ENCODE measurements at places on chromosomes 16 and 17. TPM values are rescaled to one million over a fixed set of nuclear protein-coding genes. Genes with fewer than 3 reads are reported as not detected.

The C1QTNF1 gene
- total RNA-seq = 16.4 TPM

DNA sequence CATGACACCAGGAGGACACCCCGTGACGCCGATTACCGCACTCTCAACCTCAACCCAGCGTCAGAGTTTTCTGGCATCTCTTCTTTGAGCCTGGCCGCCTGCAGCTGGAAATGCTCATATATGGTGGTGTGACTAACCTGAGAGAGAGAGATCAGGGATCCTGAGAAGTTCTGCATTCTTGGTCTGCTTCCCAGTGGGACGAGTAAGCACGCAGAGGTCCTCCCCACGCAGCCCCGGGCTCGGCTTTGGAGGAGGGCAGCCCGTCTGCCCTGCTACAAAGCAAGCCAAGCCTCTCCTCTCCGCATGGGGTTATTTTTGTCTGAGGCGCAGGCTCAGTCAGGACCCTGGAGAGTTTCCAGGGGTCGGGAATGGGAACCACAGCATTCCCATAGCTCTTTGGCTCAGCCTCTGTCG, 16.5 kb downstream of the CRISPLD2 start:
- H3K36me3 ChIP-seq = no peaks in the 10 kb centered on the region
- no peaks in the 10 kb centered on the region for H3K4me1 ChIP-seq
- peak; percentile 100 for DNase-seq
- no peak overlapping the region for H3K27ac ChIP-seq

DNA sequence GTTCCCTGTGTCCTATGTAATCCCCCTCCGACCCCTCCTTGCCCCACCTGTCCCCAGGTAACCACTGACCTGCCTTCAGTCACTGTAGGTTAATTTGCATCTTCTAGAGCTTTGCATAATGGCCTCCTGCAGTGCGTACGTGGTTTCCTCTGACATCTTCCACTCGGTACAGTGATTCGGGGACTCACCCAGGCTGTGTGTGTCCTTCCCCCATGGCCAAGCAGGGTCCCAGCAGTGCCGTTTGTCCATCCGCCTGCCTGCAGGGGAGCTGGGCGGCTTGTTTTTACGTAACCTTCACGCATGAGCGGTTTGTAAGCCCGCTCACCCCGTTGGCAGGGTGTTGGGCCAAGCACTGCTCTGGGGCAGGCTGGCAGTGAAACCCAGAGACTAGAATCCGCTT, 7.9 kb downstream of the MAPK8IP3 start:
- DNase-seq = no peak
- peaks cover 15% of the 10 kb centered on the region for H3K4me1 ChIP-seq
- no peak overlapping the region for H3K27ac ChIP-seq
- no peaks in the 10 kb centered on the region for H3K36me3 ChIP-seq
- H3K4me3 ChIP-seq = no peak overlapping the region

- peaks cover 42% of the 10 kb centered on the region for H3K4me1 ChIP-seq
- DNase-seq = no peak
- H3K4me3 ChIP-seq = no peak overlapping the region
- peak overlapping the region; percentile 29 for H3K27ac ChIP-seq
- peaks cover 1% of the 10 kb centered on the region for H3K36me3 ChIP-seq
Measured at GRCh38 chr17:47843391-47843730, 2.3 kb upstream of the SCRN2 start.

GRCh38 chr17:7842380-7843256, 8.6 kb downstream of the KDM6B start:
- peaks cover 27% of the 10 kb centered on the region for H3K4me1 ChIP-seq
- peak overlapping the region; percentile 74 for H3K27ac ChIP-seq
- no peaks in the 10 kb centered on the region for H3K27me3 ChIP-seq
- H3K4me3 ChIP-seq = peak overlapping the region; percentile 40

The MAPT gene
- 1.3 TPM for total RNA-seq

- no peak overlapping the region for H3K27ac ChIP-seq
- H3K4me1 ChIP-seq = peaks cover 3% of the 10 kb centered on the region
- H3K36me3 ChIP-seq = no peaks in the 10 kb centered on the region
Measured at GRCh38 chr16:3182608-3183444, 5.2 kb upstream of the OR1F1 start.

GRCh38 chr16:79217375-79218011, 383.0 kb downstream of the MAF start:
- H3K4me3 ChIP-seq = no peak overlapping the region
- H3K4me1 ChIP-seq = no peaks in the 10 kb centered on the region
- no peak overlapping the region for H3K27ac ChIP-seq
- H3K36me3 ChIP-seq = no peaks in the 10 kb centered on the region
- no peaks in the 10 kb centered on the region for H3K27me3 ChIP-seq

GRCh38 chr16:88806491-88807111, 3.0 kb downstream of the CDT1 start:
- H3K27ac ChIP-seq = no peak overlapping the region
- H3K36me3 ChIP-seq = peaks cover 10% of the 10 kb centered on the region
- H3K27me3 ChIP-seq = no peaks in the 10 kb centered on the region
- no peak overlapping the region for H3K4me3 ChIP-seq
- H3K4me1 ChIP-seq = peaks cover 4% of the 10 kb centered on the region
- no peak for DNase-seq

The KREMEN2 gene
- total RNA-seq = 3.9 TPM

DNA sequence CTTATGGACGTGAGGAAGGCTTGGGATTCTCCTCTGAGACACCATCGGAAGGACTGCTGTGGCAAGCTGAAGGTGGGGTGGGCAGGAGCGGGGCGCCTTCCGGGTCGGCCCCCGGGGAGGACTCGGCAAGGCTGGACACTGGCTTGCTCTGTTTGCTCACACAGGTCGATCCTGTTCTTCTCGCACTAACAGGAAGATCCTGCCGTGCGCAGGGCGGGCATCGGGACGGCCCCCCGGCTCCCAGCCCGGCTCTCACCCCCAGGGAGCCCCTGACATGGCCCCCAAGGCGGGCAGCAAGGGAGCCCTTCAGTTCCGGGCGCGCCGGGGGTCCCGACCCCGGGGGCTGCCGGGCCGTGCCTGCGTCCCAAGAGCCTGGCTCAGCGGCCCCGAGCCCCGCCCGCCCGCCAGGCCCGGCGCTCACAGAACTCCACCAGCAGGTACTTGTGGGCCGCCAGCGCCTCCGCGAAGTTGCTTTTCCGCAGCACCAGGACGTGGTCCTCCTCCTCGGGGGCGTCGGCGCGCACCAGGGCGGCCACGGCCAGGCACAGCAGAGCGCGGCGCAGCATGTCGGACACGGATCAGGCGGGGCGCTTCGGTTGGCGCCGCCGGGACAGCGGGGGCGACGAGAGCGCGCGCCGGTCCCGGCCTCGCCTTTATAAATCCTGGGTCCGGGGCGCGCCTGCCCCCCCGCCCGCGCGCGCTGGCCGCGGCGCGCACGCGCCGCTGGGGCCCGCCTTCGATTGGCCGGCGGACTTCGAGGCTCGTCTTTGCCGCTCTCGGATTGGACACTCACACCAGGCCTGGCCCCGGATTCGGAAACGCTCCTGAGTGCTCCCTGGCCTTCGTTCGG, at the start of gene P4HB:
TSS of gene P4HB (minus strand) at position 630 of the 850 bp plus-strand sequence. CDS start at position 566, 64 bp downstream.
- peak within 1 kb of the TSS; percentile 95 for H3K27ac ChIP-seq
- peak within 1 kb of the TSS; percentile 87 for H3K4me3 ChIP-seq
- DNase-seq = no peak
- no peaks in the 10 kb centered on the region for H3K27me3 ChIP-seq
- peaks cover 16% of the 10 kb centered on the region for H3K4me1 ChIP-seq

The KRT24 gene
- total RNA-seq = not detected

The KRT10 gene
- total RNA-seq = 77.2 TPM

DNA sequence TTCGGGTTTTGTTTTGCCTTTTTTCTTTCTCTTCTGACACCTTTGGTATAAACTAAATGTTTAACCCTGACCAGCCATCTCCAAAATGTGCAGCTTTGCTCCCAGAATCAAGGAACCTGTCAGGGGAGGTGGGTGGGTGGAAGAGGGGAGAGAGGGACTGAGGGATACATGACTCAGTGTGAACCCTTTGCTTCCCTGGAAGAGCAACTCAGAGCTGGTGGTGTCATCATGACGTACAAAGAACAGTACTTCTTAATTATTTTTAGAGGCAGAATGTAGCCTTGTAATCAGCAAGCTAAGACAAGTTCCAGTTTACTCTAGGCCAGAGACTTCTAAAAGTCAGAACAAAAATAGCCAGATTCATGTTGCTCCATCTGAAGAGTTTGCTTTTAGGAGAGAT, 119.6 kb upstream of the HAS3 start:
- H3K27ac ChIP-seq = peak overlapping the region; percentile 80
- no peaks in the 10 kb centered on the region for H3K36me3 ChIP-seq
- no peak for DNase-seq

- no peak overlapping the region for H3K4me3 ChIP-seq
- no peaks in the 10 kb centered on the region for H3K27me3 ChIP-seq
- H3K27ac ChIP-seq = no peak overlapping the region
- peaks cover 40% of the 10 kb centered on the region for H3K36me3 ChIP-seq
- no peak for DNase-seq
Measured at GRCh38 chr16:87410968-87411367, 18.8 kb downstream of the MAP1LC3B start.

DNA sequence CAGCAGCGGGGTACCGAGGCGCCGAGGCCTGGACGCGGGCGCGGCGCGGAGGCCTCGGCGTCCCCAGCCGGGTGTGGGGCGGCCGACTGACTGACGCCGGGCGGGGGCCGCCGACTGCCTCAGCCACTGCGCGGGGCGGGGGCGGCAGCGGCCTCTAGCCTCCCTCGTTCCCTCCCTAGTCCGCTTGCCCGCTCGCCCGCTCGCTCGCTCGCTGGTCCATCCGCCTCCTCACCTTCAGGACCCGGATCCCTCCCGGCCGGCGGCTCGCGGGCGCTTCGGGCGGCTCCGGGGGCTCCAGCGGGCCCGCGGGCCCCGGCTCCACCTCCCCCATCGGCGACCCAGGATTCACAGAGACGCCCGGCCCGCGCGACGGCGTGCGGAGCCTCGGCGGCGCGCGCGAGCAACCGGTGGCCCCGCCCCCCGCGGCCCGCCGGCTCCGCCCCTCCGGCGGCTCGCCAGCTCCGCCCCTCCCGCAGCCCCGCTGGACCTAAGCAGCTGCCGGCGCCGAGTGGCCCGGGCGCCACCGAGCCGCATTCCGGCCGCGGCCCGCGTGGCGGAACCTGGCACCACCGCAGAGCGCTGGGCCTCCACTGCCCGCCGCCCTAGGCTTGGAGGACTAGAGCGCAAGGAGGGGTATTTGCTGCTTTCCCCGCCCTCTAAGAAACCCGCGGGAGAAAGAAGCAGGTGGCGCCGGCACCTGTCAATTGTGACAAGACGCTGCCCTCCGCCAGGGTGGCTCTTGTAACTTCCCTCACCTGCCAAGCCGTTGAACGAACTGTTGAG, 773 bp downstream of the PHLPP2 start:
- peak; percentile 65 for DNase-seq
- peak overlapping the region; percentile 97 for H3K4me3 ChIP-seq
- peaks cover 17% of the 10 kb centered on the region for H3K27me3 ChIP-seq
- H3K36me3 ChIP-seq = no peaks in the 10 kb centered on the region

The RPH3AL gene
- total RNA-seq = 24.0 TPM

- no peaks in the 10 kb centered on the region for H3K27me3 ChIP-seq
- DNase-seq = no peak
- H3K4me1 ChIP-seq = no peaks in the 10 kb centered on the region
- no peak overlapping the region for H3K4me3 ChIP-seq
Measured at GRCh38 chr16:24863582-24864437, 18.0 kb downstream of the SLC5A11 start.

The PERCC1 gene
- 0.18 TPM for total RNA-seq

DNA sequence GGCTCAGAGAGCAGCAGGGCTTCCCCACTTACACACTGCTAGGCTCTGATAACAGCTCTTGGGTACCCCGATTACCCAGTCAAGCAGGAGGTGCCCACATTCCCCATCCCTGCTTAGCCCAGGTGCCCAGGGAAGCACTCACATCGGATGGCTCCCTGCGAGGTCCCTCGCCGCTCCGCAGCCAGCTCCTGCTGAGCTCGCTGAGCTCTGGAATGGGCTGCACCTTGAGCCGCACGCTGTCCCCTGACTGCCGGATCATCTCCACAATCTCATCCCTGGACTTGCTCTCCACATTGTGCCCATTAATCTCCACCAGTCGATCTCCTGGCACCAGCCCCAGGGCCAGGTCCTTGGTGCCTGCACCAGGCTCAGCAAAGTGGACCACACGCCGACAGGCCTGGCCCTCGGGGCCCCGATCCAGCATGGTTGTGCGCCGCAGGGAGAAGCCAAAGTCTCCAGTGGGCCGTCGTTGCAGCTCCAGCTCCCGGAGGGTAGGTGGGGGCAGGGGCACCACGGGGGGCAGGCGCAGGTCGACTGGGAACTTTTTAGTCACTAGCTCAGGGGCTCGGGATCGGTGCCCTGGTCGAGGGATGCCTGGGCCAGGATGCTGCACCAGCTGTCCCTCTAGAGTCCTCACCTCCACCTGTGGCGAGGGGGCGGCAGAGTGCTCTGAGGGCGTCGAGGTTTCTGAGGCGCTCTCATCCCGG, 14.2 kb downstream of the MYO18A start:
- no peaks in the 10 kb centered on the region for H3K4me1 ChIP-seq
- peaks cover 4% of the 10 kb centered on the region for H3K36me3 ChIP-seq
- no peak overlapping the region for H3K27ac ChIP-seq
- H3K4me3 ChIP-seq = no peak overlapping the region
- no peaks in the 10 kb centered on the region for H3K27me3 ChIP-seq

DNA sequence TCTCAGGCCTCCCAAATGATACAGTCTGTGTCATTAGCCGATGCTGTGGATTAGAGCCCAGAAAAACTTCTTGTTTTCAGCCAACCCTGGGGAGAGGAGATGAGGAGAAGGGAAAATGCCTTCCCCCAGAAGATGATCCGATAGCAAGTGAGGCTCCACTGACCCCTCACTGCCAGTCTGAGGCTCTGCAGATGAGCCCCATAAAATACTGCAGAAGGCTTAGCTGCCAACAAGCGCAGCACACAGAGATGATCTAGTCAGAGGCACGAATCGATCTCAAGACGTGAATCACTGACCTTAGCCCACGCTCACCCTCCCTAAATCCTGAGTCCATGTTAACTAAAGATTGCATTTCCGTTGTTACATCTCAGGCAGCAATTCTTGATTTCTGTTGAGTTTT, 31.5 kb downstream of the SALL1 start:
- no peaks in the 10 kb centered on the region for H3K4me1 ChIP-seq
- no peaks in the 10 kb centered on the region for H3K36me3 ChIP-seq
- peaks cover 18% of the 10 kb centered on the region for H3K27me3 ChIP-seq
- H3K4me3 ChIP-seq = no peak overlapping the region

- no peaks in the 10 kb centered on the region for H3K27me3 ChIP-seq
- DNase-seq = peak; percentile 88
- H3K4me3 ChIP-seq = no peak overlapping the region
- H3K36me3 ChIP-seq = no peaks in the 10 kb centered on the region
- no peaks in the 10 kb centered on the region for H3K4me1 ChIP-seq
- H3K27ac ChIP-seq = no peak overlapping the region
Measured at GRCh38 chr17:17356149-17356930, 53.2 kb downstream of the NT5M start.

- no peaks in the 10 kb centered on the region for H3K36me3 ChIP-seq
- H3K27me3 ChIP-seq = no peaks in the 10 kb centered on the region
- H3K4me3 ChIP-seq = no peak overlapping the region
- H3K4me1 ChIP-seq = no peaks in the 10 kb centered on the region
- peak; percentile 37 for DNase-seq
Measured at GRCh38 chr16:12440228-12440530, 363.5 kb downstream of the CPPED1 start.

The OR2C1 gene
- total RNA-seq = not detected

GRCh38 chr17:534071-534691, 180.5 kb downstream of the VPS53 start:
- H3K36me3 ChIP-seq = peaks cover 27% of the 10 kb centered on the region
- no peaks in the 10 kb centered on the region for H3K4me1 ChIP-seq
- peak; percentile 79 for DNase-seq
- no peaks in the 10 kb centered on the region for H3K27me3 ChIP-seq
- H3K4me3 ChIP-seq = no peak overlapping the region

The TMC5 gene
- total RNA-seq = not detected

The IGF2BP1 gene
- total RNA-seq = 74.0 TPM

GRCh38 chr16:50688083-50688482, 5.3 kb upstream of the NOD2 start:
- H3K36me3 ChIP-seq = no peaks in the 10 kb centered on the region
- no peak for DNase-seq
- H3K27me3 ChIP-seq = peaks cover 17% of the 10 kb centered on the region
- H3K4me1 ChIP-seq = no peaks in the 10 kb centered on the region
- no peak overlapping the region for H3K4me3 ChIP-seq
- H3K27ac ChIP-seq = no peak overlapping the region
